ENCODE measurements at places on chromosomes 2 and 18.

- no peak for DNase-seq
Observed at GRCh38 chr18:48877941-48878340, 72.8 kb downstream of the SMAD7 start.

- DNase-seq, result no peak
Observed at GRCh38 chr2:24702800-24703199, 90.4 kb downstream of the PTRHD1 start.

DNA sequence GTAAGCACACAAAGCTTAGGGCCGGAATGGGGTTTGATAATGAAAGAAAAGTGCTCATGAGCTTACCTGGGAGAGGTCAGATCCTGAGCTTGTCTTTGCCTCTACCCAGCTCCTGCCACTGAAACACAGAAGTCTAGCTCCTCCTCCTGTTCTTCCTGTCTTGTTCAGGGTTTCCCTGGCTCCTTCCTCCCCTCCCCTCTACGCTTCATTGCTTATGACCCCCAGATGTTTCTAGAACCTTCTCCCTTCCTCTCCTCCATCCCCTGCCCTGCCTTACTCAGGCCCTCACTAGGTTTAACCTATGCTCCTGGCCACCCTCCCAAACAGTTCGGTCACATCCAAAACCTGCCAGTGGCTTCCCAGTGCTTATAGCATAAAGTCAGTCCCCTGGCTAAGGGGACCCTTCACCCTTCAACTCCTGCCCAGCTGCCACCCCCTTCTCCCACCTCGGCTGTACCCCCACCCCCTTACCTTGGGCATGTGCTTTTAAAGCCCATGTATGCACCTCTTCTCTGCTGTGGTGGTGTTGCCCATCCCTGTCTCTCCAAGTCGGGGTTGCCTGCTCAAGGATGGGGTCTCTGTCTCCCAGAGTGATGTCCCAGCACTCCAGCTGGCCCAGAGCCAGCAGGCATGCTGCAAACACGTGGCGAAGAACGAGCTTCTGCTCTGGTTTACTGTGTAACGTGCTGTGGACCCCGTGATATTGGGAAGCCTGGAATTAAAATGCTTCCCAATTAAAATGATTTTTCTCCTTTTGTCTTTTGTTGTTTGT, 233.6 kb downstream of the TPGS2 start:
- no peak for DNase-seq

GRCh38 chr2:68391869-68392268, 26.8 kb downstream of the PLEK start:
- no peak for DNase-seq

DNA sequence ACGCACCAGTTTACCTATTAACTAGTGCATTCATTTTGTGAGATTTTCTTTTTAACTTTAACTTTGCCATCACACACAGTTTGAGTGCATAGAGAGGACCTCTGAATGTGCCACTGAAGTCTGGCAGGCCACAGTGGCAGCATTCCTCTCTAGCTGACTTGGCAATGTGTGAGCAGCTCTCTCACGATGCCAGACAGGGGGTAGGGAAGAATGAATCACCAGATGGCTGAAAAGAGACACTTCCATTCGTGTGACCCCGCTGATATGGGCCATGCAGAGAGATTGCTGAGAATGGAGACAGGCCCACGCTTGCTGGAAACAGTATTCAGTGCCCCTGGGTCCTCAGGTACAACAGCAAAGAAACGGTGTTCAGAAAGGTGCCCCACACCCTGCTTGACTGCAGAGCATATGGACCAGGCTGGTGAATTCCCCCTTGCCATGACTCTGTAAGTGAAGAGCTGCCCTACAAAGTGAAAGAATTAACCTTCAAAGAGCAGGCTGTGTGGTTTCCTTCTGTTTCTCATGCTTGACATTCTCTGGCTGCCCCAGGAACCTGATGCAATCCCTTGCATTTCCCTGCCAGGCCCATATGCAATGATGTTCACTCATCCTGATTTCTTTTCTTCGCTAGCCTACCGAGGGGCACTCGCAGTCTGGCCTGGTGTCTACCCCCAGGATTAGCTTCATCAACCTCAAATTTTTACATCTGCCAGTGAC, 236.1 kb downstream of the CDH20 start:
- no peak for DNase-seq

DNA sequence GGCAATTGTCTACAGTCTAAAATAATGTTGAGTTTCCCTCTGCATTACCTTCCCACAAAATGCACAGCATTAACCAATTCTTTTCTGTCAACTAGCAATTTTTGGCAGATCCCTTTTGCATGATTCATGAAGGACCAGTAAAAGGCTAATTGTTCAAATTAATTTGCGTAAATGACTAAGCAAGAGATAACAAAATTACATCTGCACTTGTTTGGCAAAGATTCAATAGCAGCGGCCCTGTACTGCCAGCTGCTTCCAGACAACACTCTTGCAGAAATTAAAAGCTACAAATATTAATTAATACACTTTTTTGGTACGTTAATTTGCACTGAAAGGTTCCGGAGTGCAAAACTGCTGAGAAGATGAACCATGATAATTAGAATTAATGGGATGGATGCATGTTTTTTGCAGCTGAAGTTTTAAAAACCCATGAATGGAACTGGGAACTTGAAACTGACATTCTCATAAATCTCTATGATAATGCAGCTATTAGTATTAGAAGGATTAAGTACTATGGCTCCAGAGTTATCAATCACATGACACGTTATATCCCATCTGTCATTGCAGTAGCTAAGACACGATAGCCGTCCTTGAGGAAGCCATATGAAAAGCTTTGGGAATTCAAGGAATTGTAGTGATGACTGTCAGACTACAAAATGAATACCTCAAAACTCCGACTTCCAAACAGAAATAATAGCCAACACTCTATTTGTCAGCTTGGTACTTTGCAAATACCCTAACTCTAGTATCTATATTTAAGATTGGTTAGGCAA, 1268.3 kb upstream of the ACVR2A start:
- DNase-seq, result no peak

DNA sequence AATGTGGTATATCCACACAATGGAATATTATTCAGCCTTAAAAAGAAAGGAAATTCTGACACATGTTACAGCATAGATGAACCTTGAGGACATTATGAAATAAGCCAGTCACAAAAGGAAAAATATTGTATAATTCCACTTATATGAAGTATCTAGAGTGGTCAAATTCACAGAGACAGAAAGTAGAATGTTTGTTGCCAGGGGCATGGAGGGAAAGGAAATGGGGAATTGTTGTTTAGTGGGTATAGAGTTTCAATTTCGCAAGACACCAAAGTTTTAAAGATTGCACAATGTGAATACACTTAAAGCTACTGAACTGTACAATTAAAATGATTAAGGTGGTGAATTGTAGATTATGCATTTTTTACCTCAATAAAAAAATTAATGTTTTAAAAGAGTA, 92.9 kb downstream of the TXNL1 start:
- DNase-seq, result no peak

GRCh38 chr2:221529177-221529942, 42.7 kb downstream of the EPHA4 start:
- no peak for DNase-seq

DNA sequence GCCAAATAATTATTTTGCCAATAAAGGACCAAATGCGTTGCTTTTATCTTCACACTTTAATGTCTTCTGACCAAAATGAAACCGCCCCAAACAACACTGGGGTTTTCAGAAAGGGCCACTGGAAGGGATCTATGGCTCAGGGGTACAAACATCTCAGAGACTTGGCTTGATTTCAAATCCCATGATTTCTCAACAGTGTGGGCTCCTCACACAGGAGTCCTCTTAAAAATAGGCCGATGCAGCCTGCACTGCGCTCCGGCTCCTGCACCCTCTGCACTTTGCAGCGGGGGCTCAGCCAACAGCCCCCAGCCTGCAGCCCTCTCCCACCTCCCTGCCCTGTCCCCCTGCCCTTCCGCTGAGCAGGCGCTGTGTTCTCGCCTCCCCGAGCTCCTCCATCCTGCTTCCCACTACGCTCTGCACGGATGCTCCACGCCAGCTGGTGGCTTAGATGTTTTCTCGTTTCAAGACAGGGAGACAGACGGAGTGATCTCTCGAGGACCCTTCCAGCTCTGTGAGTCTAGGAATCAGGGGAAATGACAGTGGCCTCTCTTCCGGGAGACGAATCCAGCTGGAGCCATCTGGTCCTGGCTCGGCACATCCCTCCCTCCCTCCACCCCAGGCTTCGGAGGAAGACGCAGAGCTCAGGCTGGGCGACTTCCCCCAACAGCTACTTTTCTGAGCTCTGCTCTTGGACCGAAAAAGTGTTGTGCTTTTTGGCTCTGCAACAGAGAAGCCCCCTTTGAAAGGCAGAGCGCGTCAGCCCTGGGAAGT, 71.4 kb downstream of the KCNF1 start:
- DNase-seq, result no peak

DNA sequence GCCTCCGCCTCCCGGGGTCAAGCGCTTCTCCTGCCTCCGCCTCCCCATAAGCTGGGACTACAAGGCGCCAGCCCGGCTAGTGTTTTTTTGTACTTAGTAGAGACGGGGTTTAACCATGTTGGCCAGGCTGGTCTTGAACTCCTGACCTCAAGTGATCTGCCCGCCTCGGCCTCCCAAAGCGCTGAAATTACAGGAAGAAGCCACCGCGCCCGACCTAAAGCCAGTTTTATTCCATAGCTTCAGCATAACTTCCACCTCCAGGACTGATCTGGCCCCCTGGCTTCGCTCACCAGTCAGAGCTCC, 783 bp upstream of the TXNL4A start:
- DNase-seq, result no peak

GRCh38 chr18:74546751-74547530, 12.6 kb downstream of the CNDP1 start:
- no peak for DNase-seq

DNA sequence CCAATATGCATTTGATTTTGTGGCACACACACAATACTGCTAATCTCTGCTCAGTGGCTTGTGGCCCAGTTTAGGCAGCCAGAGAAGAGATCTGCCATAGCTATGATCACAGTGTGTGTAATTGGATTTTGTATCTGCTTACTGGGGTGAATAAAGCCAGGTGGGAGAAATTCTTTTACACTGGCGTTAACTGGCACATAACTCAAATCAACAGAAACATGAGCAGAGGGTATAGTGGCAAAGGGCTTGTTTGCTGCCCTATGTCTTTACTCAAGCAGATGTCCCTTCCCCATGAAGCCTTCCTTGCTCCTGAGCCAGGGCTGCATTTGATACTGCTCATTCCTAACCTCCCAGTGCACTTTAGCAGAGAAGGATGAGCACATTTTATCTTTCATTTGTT, 28.5 kb downstream of the STON1 start:
- DNase-seq, result no peak

DNA sequence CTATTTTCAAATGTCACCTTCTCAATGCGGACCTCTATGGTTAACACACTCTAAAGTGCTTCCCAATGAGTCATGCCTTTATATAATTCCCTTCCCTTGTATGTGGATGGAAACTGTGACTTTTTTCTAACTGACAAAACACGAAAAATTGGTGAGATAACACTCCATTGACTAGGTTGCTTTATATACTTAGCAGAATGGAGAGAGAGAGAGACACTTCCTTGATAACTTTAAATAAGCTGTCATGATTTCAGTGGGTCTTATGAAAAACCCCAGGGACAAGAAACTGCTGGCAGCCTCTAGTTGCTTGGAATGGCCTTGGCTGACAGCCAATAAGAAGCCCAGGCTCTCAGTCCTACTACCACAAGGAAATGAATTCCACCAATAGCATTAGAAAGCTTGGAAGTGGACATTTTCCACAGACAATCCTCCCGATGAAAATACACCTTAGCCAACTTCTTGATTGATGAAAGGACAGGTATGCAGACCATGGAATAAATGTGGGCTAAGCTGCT, 322.2 kb downstream of the ZNF804A start:
- no peak for DNase-seq

GRCh38 chr2:126879348-126880298, 19.1 kb upstream of the TEX51 start:
- no peak for DNase-seq
